ENCODE measurements at places on chromosomes 3 and 15. TPM values are rescaled to one million over a fixed set of nuclear protein-coding genes. Genes with fewer than 3 reads are reported as not detected.

Gene FSD2
- not detected for total RNA-seq

Gene PLSCR4
- total RNA-seq, result 43.4 TPM

DNA sequence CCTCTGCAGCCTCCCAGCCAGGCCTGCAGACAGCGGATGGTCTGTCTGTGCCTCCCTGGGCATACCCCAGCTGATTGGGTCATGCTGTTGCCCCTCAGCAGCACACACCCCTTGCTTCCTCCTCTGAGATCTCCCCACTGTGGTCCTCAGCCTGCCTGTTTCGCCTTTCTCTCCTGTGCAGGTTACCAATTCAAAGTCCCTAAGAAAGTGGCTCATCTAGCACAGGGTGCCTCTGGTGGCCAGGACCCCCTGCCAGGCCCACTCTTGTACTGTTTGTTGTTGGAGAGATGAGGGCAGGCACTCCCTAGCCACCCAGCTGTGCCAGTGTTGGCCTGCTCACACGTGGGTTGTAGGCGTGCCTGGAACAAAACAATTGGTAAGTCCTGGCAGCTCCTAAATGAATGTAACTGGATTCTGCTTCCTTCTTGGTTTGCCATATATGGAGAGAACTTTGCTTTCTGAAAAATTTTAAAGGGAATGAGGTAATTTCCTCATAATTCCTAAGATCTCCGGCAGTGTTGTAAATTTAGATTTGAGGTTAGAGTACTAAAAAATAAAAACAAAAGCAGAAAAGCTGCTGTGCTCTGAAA lies 213.2 kb upstream of the IL12A start:
- no peaks in the 10 kb centered on the region for H3K36me3 ChIP-seq
- DNase-seq, result no peak
- H3K27ac ChIP-seq, result peak overlapping the region; percentile 92
- H3K27me3 ChIP-seq, result no peaks in the 10 kb centered on the region
- H3K4me1 ChIP-seq, result peaks cover 41% of the 10 kb centered on the region

DNA sequence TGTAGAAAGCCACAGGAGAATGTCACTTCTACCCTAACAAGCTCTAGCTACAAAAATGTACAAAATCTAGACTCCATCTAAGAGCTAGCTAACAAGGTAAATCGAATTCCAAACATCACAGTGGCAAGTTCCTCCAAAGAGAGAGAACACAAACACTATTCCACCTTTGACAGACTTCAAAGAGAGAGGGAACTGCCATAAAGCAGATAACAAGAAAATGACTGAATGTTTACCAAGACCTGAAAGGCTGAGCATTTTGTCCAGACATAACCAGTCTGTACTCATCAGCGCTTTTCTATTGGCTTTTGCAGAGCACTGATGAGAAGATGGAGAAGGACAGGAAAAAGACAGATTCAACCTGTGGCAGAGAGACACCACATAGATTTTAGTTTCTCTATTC lies 1419.6 kb upstream of the ALCAM start:
- no peak for DNase-seq
- no peak overlapping the region for H3K4me3 ChIP-seq
- no peaks in the 10 kb centered on the region for H3K36me3 ChIP-seq
- peaks cover 7% of the 10 kb centered on the region for H3K27me3 ChIP-seq
- no peak overlapping the region for H3K27ac ChIP-seq

Measured in osteocyte (in vitro differentiated cells).